HuH-7 (cell line): ENCODE measurements at places on chromosomes 1 and 21.

GRCh38 chr1:152109231-152109997 is 5.8 kb downstream of the TCHH start:
- no peak for DNase-seq

DNA sequence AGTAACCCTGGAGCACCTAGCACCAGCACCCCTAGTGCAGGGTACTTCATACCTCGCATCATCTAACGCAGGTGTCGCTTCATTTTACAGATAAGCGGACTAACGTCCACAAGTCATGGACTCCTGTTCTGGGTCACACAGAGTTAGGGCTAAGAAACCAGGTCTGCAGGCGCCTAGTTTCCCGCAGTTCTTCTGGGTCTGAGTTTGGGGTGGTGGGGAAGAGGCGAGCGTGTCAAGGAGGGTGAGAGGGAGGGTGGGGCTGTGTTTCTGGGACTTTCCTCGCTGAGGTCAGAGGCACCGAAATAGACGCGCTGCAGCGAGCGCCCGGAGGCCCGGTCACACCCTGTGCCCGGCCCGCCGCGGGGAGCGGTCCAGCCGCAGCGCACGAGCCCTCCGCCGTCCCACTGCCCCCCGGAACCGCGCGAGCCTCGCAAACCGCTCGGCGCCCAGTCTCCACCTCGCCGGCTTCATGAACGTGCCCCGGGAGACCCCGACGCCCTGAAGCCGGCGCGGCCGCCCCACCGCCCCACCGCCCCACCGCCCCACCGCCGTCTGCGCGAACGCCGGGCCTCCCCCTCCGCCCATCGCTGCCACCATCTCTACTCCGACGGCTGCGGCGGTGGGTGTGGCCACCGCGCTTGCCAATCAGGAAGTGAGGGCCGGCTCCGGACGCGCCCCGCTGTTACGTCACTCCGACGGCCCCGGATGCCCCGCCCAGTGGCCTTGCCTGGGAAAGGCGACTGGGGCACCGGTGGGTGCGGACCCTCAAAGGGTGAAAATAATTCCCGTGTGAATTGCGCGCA is 12.3 kb downstream of the IFI6 start:
- DNase-seq: peak; percentile 82

DNA sequence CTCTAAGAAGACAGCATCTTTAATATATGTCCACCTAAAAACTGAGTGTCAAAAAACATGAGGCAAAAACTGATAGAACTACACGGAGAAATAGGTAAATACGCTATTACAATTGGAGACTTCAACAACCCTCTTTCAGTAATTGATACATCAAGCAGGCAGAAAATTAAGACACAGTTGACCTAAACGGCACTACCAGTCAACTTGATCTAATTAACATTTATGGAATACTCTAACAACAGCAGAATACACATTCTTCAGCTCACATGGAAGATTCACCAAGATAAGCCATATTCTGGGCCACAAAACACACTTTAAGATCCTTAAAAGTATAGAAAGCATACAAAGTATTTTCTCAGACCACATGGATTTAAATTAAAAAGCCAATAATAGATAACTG is 137.6 kb downstream of the CLIC6 start:
- no peak for DNase-seq

DNA sequence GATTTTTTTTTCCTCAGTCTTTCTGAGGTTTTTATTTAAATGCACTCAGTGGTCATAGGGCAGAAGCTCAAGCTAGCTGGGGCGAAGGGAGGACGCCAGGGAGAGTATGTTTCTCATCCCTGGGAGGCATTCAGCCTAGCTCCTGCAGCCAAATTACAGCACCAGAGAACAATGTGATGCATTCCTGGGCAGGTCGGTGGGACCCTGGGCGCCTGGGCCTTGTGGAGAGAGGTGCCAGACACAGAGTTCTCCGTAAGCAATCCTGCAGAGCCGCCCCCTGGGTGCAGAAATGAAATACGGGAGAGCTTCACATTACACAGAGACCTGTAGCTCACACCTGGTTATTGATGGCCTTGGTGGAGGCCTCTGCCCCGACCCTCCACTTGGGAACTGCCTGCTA is 15.5 kb downstream of the WNT2B start:
- DNase-seq: no peak

DNA sequence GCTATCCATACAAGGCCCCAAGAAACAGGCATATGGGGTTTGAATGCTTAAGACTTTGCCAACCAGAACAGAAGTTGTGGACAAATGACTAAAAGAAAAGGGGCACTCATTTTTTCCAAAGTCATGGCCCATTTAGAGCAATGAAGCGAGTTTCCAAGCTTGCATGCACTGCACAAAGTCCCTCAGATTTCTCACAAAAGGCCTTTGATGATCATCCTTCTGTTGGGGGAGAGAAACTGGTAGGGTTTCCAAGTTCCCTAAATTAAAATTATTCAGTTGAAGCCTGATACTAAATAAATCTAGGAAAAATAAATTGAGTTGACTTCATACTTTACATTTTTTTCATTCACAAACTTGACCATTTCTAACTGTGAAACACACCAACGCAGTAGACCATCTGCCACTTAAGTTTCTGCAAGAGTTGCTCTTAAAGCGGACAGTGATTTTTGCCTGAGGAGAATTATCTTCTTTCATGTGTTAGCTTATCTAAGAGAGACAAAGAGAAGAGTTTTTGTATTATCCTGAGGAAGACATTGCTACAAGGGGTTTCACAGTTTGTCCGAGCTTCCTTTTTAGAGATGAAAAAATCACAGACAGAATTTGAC is 139.2 kb downstream of the SEC16B start:
- no peak for DNase-seq

GRCh38 chr1:201719812-201720521 is 109.0 kb upstream of the IPO9 start:
- no peak for DNase-seq

DNA sequence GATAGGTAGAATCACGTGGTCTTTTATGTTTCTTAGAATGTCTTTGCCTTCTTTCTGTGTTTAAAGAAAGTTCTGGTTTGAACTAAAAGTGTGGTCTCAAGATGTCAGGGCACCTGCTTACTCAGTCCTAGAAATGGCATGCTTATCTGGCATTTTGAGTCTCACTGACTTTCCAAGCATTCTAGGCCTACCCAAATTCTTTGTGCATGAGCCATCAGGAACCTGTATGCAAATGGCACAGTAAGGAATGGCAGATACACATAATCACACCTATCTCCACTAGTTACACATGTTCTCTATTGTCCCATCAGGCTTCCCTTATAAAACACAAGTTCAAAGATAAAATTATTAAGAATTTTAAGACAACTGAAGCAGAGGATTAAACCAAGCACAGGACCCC is 29.5 kb upstream of the CLCA4 start:
- no peak for DNase-seq

DNA sequence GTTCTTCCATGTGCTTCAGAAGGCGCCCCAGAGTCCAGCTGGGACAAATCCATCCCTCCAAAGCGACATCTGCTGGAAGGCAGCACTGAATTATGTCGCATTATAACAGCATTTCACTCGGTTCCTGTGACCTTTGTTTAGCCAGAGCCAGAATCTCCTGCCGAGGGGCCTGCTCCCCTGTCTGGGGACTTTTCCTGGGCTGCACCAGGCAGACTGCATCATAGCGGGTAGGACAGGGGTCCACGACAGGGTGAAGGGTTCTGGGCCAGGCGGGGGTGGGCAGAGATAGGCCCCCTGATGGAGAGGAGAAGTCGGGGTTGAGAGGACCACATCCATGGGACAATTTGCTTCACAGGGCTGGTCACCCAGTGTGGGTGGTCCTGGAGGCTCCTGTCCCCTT is 276.9 kb downstream of the MATN1 start:
- no peak for DNase-seq

DNA sequence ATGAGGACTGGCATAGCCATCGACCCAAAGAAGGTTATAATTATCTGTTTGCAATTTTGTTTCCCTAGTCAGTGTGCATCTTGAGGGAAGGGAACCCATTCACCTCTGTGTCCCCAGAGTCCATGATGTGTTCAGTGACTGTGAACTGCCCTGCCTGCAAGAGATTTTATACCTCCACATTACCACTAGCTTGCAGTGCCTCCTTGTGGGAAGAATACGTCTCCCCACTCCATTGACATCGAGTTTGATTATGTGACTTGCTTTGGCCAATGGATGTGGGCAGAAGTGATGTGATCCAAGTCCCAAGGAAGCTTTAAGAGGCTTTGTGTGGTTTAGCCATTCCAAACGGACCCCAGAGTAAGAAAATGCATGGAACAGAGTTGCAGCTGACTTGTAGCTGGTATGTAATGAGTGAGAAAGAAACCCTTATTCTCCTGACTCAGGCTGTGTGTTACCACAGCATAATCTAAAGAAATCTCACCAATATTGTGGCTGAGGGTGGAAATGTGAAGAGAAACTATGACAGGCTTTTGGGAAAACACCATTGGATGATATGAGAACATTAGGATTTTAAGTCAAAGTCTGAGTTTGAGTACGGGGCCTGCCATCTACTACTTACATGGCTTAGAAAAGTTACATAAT is 47.8 kb upstream of the NRDC start:
- peak; percentile 23 for DNase-seq

DNA sequence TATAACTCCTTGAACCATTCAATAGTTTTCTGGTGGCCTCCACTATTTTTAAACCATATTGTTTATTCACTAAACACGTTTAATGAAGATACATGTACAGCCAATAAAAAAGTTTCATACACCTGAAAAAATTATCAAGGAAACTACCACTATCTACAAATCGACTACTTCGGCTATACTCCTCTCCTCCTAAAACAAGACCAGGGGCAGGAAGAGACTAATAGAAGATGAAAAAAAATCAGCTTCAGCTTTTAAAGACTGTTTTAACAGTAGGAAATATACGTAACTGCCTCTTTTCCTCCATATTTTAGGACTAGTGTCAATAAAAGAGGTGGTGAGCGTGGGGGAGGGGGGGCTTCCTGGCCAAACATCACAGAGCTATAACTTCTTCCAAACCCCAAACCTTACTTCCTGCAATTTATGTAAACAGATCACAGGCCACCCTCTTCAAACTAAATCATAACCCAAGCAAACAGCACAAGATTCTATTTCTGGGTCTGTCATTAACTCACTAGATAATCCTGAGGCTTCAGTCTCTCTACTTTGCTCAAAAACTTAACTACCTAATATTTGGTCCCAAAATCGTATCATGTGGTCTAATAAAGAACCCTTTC is 15.1 kb downstream of the FOXJ3 start:
- DNase-seq: no peak

GRCh38 chr1:161404051-161404597 is 36.4 kb upstream of the CFAP126 start:
- no peak for DNase-seq

GRCh38 chr1:41078616-41079015 is 57.1 kb upstream of the SLFNL1 start:
- no peak for DNase-seq

- DNase-seq: no peak
Measured at GRCh38 chr1:101497881-101498559, 261.2 kb downstream of the S1PR1 start.

- DNase-seq: no peak
Measured at GRCh38 chr1:247548092-247548491, 842 bp upstream of the GCSAML start.

DNA sequence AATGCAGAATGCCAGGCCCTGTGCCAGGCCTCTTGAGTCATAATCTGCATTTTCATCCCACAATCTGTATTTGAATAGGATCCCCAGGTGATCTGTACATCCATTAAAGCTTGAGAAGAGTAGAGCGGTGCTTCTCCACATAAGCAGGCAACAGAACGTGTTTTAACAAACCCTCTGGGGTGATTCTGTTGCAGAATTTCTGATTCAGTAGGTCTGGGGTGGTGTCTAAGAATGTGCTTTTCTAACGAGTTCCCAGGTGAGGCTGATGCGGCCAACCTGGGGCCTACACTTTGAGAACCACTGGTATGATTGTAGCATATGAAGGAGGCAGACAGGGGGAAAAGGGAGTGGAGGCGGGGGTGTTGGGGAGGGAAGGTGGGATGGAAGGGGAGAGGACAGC is 78.4 kb upstream of the POU3F1 start:
- DNase-seq: no peak

DNA sequence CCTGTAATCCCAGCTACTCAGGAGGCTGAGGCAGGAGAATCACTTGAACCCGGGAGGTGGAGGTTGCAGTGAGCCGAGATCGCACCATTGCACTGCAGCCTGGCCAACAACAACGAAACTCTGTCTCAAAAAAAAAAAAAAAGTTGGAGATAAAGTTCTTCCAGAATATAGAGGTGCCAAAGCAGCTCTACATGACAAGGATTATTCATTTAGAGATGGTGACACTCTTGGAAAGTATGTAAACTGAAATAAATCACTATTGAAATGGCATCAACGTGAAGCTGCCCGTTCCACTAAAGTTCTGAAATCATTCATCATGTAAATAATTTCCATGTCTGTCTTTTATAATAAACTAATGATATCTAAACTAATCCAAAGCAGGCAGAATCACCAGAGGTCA is 14.9 kb downstream of the EIF4G3 start:
- DNase-seq: no peak

DNA sequence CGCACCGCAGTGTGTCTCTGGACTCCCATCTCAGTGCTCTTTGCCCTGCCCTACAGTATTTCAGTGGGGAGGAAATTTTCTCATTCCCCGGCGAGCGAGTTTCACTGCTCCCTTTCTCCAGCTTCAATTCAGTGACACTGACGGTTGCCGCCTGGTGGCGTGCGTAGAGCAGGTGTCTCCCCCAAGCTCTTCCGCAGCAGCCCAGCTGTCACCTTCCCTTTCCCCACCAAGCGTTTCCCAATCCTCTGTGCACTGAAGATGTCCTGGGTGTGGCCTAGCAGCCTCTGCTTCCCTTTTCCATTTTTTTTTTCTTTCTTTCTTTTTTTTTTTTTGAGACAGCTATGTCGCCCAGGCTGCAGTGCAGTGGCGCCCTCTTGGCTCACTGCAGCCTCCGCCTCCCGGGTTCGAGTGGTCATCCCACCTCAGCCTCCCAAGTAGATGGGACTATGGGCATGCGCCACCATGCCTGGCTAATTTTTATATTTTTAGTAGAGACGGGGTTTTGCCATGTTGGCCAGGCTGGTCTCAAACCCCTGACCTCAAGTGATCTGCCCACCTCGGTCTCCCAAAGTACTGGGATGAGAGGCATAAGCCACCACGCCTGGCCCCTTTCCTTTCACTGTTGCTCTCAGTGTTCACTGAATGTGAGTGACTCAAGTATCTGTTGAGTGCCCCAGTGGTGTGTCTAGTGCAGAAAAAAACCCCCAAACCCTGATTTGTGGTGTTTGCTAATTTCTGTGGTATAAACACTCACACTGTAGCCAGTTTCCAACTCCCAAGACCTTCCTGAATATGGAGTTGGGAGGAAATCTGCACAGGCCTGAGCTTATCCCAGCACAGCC is 30.1 kb downstream of the TNFRSF1B start:
- no peak for DNase-seq
